GM20000 (cell line): ENCODE measurements at places on chromosomes 2 and 18.

DNA sequence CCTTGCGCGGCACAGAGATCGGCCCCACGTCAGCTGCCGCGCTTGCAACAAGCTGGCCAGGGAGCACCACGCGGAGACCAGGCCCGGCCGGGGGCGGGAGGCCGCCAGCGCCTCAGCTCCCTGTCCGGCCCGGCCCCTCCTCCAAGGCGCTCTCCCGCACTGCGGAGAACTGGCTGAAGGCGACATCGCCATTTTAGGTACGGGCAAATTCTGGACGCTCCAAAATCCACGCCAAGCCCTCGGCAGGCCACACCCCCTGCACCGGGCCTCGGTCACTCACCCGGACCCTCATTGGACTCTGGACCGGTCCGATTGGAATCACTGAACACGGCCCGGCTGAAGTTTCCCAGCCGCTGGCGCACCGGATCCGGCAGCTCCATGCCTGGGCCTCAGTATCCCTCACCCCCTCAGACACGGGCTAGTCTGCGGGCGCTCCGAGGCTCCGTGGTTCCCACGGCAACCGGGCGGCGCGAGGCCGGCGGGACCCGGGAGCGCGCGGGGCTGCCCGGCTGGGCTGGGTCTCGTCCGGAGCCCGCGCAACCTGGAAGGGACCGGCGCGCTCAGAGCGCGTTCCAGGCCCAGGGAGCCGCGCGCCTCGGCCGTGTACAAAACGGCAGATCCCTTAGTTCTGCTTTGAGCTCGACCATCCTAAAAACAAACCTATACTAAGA lies at the start of gene TMEM17:
TMEM17 (minus strand) TSS at position 446 of the 671 bp plus-strand sequence; CDS start at position 380, 66 bp downstream.
- DNase-seq = peak; percentile 85

DNA sequence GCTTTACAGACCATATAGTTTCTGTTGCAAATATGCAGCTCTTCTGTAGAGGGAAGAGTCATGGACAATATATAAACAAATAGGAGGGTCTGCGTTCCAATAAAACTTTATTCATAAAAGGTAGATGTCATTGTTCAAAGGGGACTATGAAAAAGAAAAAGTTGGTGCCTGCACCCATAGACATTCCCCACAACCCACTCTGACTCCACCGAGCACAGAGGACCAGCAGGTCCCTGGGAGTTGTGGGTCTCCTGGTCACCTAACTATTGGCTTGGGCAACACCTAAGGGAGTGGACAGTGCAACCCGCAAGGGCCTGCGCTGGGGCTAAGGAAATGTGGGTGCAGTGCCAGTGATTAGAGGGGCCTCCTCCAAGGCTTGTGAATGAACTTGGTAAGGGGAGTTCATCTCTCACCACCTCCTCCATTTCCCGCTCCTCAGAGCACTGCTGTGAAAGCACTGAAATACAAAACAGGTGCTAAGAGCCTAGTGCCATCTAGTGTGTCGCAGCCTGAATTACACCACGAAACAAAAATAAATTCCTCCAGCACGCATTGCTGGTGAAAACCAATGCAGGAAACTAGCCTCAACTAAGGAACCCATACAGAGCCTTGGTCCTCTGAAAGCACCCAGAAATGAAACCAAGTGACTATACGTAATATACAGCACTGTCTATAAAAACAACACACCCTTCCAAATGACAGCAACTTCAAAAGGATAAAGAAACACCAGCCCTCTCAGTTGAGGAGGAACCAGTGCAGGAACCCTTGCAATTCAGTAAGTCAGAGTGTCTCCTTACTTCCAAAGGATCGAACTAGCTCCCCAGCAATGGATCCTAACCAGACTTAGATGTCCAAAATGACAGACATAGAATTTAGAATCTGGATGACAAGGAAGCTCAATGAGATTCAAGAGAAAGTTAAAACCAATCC lies 166.6 kb downstream of the RNF144A start:
- DNase-seq = peak; percentile 27

DNA sequence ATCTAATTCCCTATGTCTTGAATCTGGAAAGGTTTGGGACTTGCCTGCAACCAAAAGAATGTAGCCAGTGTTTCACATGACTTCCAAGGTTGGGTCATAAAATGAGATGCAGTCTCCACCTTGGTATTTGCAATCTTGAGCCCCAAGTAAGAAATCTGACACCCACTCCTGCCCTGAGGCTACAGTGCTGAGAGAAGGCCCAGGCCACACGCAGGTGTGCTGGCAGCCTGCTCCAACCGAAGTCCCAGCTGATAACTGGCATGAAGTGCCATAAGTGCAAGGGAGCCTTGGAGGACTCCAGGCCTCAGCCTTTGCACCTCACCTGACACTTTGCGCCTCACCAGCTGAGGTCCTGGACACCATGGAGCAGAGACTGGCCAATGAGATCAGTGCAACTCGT lies 182.7 kb downstream of the ANAPC1 start:
- no peak for DNase-seq

GRCh38 chr2:241726459-241726858 lies 8.0 kb upstream of the D2HGDH start:
- no peak for DNase-seq

DNA sequence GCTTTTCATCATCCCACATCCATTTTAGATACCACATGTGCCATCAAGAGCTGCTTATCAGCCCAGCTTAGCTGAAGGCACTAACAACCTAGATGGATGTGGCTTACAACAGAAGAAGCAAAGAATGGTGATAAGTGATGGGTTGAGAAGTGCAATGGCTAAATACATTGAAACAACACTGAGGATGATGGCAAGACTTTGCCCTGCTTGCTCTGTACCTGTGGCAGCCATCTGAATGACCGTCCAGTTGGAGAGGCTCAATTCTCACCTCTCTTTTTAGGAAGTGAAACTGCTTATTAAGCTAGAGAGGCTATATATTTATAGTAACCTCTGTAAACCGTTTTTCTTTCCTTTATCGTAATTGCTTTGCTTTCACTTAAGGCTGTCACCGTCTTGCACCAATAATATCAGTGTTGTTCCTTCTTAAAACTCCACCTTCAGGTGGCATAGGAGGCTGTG lies 5.7 kb downstream of the GPATCH11 start:
- peak; percentile 58 for DNase-seq

- peak; percentile 71 for DNase-seq
These were observed 122.3 kb downstream of the LYPD6B start for GRCh38 chr2:149160701-149161217.

- DNase-seq = peak; percentile 36
These were observed 10.7 kb upstream of the MRO start for GRCh38 chr18:50830544-50830943.

- no peak for DNase-seq
These were observed 199.7 kb downstream of the MYO3B start for GRCh38 chr2:170377500-170378207.

DNA sequence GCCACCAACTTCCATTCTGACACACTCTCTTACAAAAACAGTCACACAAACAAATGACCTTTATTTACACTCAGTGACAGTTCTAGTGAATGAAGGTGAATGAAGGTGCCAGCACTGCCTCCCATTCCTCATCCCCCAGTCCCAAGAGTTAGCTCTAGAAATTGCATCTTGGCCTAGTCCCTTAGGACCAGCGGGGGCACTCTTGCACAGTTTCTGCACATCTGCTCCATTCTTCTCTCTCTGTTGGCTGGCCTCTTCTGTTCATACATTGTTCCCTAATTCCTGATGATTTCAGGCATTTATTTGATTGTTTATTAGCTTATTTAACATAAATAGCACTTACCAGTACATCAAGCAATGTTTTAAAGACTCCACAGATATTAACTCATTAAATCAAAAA lies 30.9 kb downstream of the GAREM1 start:
- DNase-seq = no peak

GRCh38 chr18:9629709-9630108 lies 15.3 kb upstream of the PPP4R1 start:
- DNase-seq = no peak

- DNase-seq = no peak
These were observed 41.6 kb upstream of the PLB1 start for GRCh38 chr2:28454016-28454930.

DNA sequence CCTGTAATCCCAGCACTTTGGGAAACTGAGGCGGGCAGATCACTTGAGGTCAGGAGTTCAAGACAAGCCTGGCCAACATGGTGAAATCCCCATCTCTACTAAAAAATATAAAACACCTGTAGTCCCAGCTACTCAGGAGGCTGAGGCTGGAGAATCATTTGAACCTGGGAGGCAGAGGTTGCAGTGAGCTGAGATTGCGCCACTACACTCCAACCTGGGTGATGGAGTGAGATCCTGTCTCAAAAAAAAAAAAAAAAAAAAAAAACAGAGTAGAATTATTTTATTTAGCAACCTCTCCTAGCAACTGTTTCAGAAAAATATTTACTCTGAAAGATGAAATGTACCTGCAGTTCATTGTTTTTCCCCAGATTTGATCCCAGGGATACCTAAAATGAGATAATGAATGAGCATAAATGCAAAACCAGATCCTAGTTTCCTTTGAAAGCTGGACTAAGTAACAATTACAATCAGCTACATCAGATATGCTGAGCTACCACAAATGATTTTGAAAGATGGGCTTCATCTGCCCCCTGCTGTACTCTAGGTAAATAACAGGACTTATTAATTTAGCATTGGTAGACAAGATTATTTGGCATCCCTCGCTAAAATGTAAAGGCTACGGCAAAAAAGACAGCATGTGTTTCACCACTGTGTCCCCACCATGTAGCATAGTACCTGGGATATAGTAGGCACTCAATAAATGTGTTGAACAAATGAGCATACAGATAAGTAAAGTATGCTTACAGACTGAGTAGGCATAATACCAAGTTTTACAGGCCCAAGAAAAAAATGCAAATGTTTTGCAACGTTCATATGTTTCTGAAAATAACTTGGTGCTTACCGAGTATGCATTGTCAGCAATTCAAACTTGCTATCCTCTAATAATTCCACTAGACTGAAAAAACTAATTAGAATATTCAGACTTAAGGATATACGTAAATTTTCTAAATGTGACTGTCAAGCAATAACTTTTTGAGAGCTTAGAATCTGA lies 102.5 kb downstream of the ATL2 start:
- peak; percentile 60 for DNase-seq

GRCh38 chr2:34808426-34808825 lies 1209.3 kb upstream of the FAM98A start:
- no peak for DNase-seq

DNA sequence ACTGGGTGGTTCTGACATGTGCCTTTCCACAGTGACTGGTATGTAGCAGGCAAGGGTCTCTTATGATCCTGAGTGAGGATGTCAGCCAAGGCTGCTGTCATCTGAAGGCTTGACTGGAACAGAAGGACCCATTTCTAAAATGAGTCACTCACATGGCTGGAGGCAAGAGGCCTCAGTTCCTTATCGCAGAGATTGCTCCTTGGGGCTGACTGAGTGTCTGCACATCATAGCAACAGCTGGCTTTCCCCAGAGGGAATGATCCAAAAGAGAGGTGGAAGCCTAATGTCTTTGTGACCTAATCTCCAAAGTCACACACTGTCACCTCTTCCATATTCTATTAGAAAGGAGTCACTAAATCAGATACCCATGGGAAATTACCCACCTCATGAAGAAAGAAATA lies 114.0 kb downstream of the NEDD4L start:
- no peak for DNase-seq

- peak; percentile 78 for DNase-seq
These were observed 678 bp downstream of the PIAS2 start for GRCh38 chr18:46916551-46917107.

- DNase-seq = no peak
These were observed 81.1 kb downstream of the ASB1 start for GRCh38 chr2:238507836-238508235.
